ENCODE measurements at places on chromosomes 5 and 9. TPM values are rescaled to one million over a fixed set of nuclear protein-coding genes. Genes with fewer than 3 reads are reported as not detected.
A peak's percentile ranks its signal among the peaks of the same experiment; 100 is the strongest.

Gene EMB
- total RNA-seq, result 22.2 TPM

DNA sequence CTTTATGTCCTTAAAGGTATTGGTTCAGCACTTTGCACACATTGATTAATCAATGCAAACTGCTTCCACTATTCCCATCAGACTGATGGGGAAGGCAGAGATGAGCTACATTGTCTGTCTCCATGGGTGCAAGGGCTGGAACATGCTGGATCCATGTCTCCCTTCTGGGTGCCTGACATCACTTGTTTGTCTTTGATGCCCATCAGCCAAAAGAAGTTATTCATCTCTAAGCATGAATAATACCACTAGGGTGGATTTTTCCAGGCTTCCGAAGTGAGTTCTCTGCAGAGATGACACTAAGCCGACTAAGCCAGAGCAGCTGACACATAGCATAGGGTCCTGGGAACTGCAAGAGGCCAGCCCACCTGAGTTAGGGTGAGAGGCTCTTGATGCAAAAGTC is 8.7 kb downstream of the FGF1 start:
- ATAC-seq, result no peak

DNA sequence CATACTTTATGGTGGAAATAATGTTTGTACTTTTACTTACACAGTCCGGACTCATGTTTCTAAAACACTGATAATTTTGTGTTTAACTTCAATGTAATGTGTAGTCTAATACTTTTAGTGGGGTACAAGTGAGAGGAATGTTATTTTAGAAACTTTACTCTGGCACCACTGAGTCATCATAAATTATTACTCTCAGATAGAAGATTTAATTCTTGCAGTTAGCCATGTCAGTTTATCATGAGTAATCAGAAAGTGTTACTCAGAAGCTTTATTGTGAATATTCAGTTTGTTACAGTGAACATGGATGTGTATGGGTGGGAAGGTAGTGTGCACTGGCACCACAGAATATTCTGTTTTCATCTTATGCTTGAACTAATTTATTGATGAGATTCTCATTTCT is 20.0 kb downstream of the OGN start:
- no peak for ATAC-seq

Gene SMIM33
- total RNA-seq, result not detected

Gene SLIT3
- total RNA-seq, result 30.2 TPM

GRCh38 chr5:179852993-179853547 is 5.5 kb downstream of the MRNIP start:
- ATAC-seq, result no peak

- ATAC-seq, result peak; percentile 91
Measured at GRCh38 chr5:154002093-154002492, 36.6 kb downstream of the FAM114A2 start.

Gene PRRX2
- total RNA-seq, result 5.0 TPM

GRCh38 chr9:133589454-133590227 is 19.5 kb downstream of the FAM163B start:
- no peak for ATAC-seq

GRCh38 chr5:140356853-140357725 is 2.9 kb upstream of the SLC4A9 start:
- ATAC-seq, result no peak

Gene KCNV2
- total RNA-seq, result not detected
